ENCODE measurements at places on chromosomes 3 and 15. TPM values are rescaled to one million over a fixed set of nuclear protein-coding genes. Genes with fewer than 3 reads are reported as not detected.
A peak's percentile ranks its signal among the peaks of the same experiment; 100 is the strongest.

The PEX5L gene
- 0.27 TPM for total RNA-seq

- DNase-seq, result no peak
These were observed 29.7 kb downstream of the MEIS2 start for GRCh38 chr15:37070686-37071085.

The CCK gene
- not detected for total RNA-seq

The CLDN16 gene
- total RNA-seq, result 0.09 TPM

- no peak for DNase-seq
These were observed 1443.7 kb upstream of the CADM2 start for GRCh38 chr3:83515123-83515522.

GRCh38 chr3:148796799-148797198 lies 30.8 kb upstream of the CPB1 start:
- DNase-seq, result no peak

DNA sequence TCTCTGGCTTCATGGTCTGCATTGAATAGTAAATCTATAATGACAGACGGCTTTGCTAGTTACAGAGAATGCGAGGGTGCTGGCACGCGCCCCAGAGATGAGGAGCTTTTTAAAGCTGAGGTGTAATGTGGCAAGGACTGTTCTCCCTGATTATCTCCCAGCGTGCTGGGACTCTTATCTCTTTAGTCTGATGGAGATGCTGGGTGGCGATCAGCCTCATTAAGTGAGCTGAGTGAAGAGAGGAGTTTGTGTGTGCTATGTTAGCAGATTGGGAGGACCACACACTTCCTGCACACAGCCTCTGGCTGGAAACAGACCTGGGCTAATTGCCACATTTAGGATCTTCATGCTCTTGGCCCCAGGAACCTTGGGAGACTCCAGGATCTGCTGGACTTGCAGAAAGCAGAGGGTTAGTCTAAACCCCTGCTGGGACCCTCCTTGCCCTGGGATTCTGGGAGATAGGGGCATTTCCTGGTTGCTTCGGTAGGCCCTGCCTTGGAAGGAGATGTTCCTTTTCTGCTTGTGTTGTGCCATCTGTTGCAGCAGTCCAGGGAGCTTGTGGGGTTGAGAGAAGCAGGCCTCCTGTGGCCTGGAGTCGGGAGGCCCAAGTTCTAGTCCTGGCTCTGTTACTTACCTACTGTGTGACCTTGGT lies 15.0 kb downstream of the PDIA5 start:
- DNase-seq, result peak; percentile 49

DNA sequence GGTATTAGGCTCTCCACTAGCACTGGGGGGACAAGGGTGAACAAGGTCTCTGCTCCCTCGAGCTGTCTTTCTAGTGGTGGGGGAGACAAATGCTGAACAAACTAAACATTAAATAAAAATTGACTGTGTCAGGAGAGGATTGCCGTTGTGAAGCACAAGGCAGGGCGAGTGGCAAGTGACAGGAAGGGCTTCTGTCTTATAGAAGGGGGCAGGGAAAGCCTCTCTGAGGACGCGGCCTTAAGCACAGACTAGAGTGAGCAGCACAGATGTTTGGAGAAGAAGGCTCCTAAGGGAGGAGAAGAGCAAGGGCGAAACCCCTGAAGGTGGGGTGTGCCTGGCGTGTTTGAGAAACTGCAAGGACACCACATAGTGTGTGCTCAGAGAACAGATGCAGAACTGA lies 50.9 kb upstream of the ATP2B2 start:
- no peak for DNase-seq

DNA sequence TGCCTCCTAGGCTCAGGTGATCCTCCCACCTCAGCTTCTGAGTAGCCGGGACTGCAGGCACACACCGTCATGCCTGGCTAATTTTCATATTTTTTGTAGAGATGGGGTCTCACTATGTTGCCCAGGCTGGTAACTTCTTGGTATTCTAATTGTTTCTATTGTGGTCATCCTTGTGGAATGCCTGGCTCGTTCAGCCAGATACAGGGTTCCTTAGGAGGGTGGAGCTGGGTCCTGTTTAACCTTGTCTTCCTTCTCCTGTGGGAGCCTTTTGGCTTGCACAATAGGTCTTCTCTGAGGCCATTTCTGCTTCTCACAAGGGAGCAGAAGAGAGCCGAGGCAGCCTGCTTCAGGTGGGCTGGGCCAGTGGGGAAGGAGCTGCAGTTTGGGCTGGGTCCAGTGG lies 15.7 kb downstream of the PLEKHO2 start:
- DNase-seq, result peak; percentile 85

DNA sequence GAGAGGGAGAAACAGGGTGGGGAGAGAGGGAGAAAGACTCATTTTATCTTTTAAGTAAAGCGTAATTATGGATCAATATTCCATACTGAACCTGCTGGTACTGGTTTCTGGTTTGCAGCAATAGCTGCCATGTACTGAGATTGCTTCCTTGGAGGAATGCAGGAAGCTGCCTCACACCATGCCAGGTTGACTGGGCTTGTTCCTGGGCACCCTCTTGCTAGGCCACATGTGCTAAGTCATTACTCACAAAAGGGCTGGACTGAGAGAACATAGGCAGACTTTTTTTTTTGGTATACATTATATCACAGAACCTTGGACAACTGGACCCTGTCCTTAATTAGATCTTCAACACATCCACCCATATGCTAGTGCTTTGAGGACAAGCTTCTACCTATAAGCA lies 193.4 kb downstream of the ZNF621 start:
- DNase-seq, result no peak

DNA sequence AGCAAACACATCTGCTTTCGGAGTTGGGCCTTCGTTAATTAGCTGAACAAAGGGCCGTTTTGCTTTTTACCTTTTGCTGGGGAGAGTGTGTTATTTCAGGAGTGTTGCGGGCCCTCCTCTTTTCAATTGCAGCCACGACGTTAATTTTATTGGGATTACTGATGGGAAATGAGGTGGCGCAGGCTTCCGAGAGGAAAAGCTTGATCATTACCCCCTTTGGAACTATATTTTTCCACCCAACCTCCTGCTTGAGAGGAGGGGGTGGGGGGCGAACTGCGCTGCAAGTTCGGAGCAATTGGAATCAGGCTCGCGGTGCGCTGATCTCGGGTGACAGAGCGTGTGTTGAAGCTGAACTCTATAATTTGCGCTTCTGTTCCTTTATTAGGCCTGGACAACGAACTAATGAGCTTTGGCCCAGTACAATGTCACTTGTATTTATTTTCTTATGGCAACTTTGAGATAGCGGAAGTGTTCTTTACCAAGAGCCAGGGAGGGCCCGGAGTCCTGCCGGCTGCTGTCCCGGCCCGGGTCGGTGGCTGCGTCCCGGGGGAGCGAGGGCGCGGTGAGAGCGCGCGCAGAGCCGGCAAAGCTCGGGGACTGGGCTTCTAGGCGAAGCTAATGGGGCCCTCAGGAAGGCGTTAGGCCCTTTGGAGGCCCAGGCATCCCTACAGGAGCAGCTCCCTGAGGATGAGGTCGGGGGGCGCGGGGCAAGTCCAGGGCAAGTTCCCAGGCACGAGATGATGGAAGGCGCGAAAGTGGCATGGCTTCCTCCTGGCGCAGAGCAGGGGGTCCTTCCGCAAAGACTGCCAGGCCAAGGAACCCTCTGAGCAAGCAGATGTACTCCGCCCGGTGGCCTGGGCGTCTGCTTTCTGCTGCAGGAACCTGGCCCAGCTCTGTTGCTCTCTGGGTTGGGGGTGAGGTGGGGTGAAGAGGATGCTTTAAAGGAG lies 12.9 kb downstream of the NR2F2 start:
- DNase-seq, result no peak

DNA sequence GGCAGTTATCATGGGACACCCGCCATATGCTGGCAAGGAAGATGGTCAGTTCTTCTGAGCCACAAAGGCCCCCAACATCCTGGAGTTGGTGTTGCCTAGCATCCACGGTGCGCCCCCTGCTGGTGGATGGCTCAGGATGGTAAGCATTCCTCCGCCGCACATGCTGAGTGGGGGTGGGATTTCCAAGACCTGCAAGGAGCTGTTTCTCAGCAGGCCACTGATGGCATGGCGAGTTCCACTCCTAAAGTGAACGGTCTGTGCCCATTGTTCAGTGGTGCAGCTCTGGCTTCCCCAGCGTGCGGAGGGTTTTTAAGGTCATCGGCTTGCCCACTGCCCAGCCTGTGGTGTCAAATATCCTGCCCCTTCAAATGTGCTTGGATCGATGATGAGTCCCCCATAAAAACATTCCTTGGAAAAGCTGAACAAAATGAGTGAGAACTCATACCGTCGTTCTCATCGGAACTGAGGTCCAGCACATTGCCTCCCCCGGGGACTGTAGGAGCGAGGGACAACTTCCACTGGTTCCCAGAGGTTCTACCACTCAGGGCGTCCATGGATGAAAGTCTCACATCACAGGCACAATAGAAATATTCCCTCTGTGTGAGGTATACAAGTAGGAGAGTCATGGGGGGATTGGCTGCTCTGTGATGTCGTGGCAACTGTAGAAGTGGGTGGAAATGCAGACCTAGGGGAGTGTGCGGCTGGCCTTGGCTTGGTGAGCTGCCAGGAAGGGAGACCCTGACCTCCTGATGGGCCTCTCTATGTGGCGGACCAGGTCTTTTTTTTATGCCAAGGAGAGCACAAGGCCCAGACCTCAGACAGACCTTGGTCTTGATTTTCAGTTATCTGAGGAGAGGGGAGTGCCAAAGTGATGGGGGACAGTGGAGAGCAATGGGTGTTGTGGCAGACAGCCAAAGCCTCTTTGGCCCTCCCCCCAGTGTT lies 102.0 kb downstream of the SNRPN start:
- no peak for DNase-seq

DNA sequence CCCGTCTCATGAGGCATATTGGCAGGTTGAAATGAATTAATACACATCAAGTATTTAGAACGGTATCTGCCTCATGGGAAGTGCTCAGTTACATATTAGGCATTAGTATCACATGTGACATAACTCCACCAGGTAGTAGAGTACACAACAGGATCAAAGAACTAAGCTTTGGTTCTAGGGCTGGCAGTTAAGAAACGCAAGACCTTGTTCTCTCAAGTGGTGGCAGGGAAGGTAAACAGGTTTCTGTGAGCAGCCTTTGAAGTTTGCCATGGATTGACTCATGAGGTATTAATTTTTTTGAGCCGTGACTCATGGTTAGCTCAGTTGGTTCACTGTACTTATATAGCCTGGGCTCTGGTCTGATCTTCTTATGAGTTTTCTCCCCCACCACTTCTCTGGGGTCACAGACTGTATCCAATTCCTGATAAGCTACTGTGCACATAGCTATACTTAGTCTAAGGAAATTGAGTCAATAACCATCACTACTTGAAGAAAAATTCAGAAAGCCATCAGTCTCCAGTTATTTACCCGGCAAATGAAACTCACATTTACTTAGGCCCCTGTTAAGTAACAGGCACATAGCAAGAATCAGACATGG lies 155.6 kb upstream of the STT3B start:
- DNase-seq, result peak; percentile 69

The SCAANT1 gene
- total RNA-seq, result not detected

- no peak for DNase-seq
These were observed 36.8 kb upstream of the CFAP161 start for GRCh38 chr15:81097116-81097889.

DNA sequence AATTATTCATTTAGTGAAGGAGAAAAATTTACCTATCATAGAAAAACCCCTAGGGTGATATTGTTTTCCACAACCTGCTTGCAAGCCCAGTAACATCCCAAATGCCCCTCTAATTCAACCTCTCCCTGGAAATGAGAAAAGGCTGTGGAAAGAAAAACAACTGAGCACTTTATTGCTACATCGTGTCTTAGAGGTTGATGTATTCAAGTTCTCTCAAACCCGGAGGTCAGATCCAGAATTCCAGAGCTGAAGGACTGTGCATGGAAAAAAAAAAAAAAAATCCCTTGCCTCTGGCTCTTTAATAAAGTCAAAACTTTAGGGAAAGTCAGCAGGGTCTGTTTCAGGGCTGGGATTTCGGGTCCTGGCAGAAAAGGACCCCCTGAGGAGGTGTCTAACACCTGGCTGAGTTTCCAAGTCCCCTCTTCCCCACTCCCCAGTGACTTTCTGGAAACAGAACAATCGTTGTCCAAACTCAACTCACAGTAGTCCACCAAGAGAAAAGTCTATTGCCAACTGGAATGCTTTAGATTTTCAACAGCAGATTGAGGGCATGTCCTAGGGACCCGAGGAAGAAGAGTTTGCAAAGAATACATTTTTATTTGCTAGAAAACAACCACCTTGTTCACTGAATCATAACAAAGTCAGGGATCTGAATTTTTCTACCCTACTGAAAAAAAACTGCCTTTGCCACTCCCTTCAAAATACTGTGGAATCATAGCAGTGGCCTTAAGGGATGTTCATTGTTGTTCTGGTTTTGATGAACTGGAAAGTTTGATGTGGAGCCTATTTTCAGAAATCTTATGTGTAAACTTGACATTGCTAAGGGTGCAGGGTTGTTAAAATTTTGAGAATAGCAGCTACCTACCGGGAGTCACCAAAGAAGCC lies 207.5 kb upstream of the ADAMTS9 start:
- DNase-seq, result no peak

DNA sequence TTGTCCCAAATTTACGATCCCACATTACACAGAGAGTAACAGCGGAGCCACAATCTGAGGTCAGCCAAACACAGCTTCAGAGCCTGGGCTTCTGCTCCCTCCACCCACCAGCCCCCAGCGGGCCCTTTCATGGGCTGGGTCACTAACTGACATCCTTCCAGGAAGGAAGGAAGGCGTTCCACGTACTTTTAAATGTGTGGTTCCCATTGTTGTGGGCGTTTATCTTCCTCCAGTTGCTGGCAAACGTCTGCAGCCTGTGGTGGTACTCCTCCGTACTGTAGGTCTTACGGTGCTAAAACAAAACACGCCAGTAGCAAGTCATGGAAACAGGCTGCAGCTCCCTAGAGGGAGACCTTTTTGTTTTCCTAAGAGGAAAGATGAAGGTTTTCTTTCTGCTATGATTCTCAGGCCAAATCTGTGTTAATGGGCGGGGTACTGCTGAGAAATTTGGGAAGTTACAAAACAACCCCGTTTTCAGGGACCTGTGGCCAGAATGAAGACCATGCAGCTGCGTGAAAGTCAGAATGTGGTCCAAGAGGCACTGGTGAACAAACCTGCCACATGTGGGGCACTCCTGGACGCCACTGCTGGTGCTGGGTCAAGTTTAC lies 7.6 kb downstream of the CTSH start:
- peak; percentile 82 for DNase-seq

GRCh38 chr15:73540161-73540560 lies 93.0 kb downstream of the NPTN start:
- no peak for DNase-seq
